ENCODE measurements at places on chromosomes 4 and X.

- DNase-seq: no peak
These were observed 60.2 kb upstream of the GRPR start for GRCh38 chrX:16063141-16063540.

GRCh38 chrX:133542476-133542875 is 127.2 kb upstream of the GPC4 start:
- DNase-seq: no peak

DNA sequence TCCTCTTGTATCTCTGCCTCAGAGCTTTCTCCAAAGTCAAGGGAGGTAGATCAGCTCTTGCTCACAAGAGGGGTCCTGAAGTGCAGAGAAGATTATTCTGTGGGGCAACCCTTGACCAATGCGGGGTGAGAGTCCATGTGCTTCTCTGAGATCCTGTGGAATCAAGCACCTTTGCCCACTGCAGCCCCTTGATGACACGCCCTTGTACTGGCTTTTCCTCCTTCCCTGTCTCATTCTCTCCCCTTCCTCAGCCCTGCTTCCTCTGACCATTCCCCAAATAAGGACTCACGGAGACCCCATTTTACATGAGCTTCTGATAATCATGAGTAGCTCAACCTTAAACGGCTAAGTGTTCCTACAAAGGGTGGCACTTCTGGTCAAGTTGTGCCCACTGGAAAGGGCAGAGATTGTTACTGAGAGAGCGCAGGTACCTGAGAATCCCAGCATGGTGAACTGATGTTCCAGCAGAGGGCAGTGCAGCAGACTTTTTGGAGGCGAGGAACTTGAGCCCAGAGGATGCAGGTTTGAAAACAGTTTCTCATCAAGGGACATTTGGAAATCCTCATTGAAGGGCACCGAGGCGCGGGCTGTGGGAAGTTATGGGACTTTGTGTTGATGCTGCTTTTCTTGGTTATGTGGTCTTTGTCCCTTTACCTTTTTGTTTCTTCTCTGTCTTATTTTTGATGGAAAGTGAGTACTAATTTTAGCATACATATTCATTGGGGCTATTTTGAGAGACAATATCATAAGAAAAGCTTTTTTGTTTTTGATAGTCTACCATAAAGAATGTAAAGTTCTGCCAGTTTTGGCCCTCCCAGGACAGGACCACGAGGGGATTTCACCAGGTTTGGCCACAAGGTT is 201.3 kb downstream of the RBM46 start:
- DNase-seq: peak; percentile 14

DNA sequence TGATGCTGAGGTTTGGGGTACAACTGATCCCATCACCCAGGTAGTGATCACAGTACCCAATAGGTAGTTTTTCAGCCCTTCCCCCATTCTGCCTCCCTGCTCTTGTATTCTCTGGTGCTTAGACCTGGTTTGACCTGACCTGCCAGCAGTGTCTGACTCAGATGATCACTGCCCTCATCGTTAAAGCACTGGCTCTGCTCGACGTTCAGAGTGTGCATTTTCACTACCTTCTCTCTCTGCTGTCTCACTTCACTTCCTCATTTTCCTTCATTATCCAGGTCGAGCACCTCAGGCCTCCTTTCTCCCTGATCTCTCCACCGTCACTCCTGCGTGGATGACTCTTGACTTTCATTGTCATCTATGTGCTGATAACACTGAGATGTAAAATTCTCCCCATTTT is 83.6 kb downstream of the PARM1 start:
- no peak for DNase-seq

DNA sequence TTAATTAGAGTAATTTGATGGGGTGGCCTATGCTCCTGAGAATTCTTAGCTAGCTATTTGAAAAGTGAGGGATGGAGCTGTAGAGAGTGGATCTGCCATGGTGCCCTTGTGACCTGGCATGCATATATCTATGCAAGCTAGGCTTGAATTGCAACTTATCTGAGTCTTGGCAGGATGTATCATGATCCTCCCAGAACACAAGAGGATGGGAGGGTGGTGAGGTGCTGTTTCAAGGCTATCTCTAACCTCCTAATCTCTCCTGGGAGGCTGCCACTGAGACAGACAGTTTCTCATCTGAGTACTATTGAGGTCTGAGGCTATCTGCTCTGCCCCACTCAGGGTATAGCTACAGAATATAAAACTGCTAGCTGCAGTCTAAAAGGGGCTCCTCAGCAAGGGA is 56.6 kb downstream of the BRCC3 start:
- DNase-seq: no peak

DNA sequence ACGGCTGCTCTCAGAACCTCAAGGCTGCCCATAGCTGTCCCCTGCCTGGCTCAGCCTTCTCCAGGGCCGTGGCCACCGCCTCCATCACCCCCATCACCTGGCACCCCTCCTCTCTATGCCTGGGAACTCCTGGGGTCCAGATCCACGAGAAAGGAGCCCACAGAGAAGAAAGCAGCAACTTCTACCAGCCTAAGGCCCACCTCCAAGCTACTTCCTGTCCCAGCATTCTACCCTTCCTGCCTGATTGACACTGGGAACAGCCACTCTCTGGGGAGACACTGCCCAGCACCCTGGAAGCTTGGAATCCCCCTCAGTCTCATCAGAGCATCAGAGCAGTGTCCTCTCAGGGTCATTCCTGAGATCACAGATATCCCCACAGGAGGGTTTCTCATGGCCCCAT is 36.9 kb upstream of the PROM1 start:
- DNase-seq: no peak

- no peak for DNase-seq
These were observed 49.5 kb downstream of the GPR50 start for GRCh38 chrX:151225843-151226242.

DNA sequence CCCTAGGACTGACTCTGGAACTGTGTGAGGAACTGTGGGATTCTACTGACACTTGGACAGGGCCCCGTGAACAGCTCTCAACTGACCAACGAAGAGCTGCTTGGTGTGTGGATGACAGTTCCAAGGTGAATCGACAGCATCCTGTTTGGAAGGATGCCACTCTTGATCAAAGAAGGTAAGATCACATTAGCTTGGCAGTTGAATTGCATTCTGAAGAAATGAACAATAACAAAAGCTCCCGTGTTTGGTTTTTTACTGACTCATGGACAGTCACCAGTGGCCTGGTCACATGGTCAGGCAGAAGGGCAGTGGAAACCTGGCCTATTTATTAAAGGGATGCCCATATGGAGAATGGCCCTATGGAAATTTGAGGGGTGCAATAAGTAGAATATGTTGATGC is 33.1 kb upstream of the GPR34 start:
- DNase-seq: no peak

- DNase-seq: no peak
These were observed 3.5 kb downstream of the RAB9B start for GRCh38 chrX:103828529-103828928.

DNA sequence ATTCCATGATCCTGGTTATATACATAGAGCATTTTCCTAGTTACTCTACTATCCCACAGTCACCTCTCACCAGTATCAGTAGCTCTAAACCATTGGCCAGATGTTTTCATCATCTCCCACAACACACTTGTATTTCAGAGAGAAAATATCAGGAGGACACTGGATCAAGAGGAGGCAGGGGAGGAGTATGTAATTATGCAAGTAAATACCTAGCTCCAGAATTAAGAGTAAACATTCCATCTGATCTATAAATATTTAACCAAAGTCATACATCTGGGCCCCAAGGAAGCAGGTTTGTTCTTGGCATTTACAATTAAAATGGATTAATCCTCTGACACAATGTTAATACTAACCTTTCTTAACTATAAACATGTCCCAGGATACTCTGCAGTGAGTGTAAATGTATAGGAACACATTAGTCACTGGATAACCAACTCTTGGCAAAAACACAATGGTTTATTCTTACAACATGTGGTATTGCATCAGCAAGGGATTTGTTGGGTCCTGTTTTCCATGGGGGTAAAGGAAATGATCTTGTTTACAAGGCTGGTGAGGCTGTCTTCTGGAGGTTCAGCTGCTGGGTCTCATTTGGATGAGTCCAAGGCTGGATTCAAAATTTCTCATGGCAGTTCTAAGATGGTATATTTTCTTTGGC is 170.1 kb downstream of the ATG4A start:
- DNase-seq: no peak

DNA sequence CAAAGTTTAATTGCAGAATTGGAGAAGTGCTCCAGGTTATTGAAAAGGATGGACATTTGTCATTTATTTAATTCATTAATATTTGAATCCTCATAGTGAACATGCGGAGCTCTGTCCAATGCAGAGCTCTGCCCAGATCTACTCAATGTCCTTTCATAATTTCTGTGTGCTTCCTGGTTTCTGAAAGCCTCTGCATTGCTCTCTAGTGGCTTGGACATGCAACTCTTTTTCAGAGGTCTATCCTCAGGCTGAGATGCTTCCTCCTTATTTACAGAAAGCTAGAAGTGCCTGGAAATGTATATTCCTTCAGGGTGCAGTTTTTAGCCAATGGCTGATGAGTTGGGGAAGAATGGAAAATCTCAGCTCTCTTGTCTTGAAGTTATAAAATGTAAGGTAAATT is 786.1 kb upstream of the AADAT start:
- DNase-seq: no peak

GRCh38 chr4:147793569-147794313 is 61.9 kb downstream of the ARHGAP10 start:
- no peak for DNase-seq

DNA sequence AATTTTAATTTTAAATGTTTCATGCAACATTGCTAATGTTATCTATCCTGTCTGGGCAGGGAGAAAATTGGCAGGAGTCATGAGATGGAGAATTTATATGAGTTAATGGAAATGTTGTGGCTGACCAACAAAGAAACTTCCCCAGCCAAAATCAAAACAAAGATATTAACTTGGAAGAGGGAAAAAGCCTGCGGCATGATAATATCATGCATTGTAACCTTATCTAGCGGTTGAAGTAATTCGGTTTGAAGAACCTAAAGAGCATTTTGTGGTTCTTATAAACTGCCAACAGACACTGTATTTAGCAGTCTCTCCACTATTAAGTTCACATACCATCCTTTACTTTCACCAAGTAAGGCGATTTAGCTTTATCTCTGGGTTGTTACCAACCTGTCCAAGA is 42.3 kb downstream of the DKK2 start:
- no peak for DNase-seq

DNA sequence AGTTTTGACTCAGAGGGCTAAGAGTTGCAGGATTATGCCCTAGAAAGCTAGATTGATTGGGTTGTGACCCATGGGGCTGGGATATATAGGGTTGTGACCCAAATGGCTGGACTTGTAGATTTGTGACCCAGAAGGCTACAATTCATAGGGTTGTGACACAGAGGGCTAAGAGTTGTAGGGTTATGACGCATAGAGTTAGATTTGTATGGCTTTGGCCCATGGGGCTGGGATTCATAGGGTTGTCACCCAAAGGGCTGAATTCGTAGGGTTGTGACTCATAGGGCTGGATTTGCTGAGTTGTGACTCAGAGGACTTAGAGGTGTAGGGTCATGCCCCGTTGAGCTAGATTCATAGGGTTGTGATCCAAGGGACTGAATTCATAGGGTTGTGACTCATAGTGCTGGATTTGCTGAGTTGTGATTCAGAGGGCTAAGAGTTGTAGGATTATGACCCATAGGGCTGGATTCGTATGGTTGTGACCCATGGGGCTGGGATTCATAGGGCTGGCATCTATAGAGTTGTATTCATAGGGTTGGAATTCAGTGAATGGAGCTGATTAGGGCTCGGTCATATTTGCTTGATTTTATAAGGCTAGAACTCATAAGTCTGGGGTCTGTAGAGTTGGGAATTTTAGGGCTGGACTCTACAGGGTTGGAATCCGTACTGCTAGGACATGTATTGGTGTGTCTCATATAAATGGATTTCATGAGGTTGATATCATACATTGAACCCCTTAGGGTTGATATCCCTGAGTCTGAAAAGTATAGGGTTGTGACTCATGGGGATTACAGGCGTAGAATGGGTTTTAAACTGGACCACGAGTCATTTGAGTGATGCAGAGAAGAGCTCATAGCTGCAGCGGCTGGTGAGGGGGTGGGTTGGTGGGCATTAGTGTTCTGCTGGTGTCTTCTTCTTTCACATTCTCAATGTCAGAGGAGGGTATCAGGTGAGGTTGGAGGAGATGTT is 125.7 kb downstream of the CRLF2 start:
- DNase-seq: no peak

DNA sequence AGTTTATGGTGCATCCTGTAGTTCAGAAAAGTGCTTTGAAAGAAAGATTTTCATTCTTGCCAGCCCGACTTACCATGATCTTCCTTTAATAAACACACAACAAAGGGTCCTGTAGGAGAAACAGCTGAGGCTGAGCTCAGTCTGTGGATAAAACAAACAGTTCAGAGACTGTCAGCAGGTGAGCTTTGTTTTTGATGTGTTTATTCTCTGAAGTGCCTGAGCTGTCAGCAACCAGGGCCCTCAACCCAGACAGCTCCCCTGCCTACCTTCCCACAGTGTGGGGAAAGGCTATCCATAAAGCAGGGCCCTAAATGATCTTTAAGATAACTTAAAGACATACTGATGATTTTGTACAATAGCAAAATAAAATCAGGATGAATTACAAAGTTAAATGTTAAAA is 459.2 kb upstream of the GALNT7 start:
- peak; percentile 60 for DNase-seq

GRCh38 chrX:132483951-132484350 is 4.9 kb downstream of the MBNL3 start:
- no peak for DNase-seq

DNA sequence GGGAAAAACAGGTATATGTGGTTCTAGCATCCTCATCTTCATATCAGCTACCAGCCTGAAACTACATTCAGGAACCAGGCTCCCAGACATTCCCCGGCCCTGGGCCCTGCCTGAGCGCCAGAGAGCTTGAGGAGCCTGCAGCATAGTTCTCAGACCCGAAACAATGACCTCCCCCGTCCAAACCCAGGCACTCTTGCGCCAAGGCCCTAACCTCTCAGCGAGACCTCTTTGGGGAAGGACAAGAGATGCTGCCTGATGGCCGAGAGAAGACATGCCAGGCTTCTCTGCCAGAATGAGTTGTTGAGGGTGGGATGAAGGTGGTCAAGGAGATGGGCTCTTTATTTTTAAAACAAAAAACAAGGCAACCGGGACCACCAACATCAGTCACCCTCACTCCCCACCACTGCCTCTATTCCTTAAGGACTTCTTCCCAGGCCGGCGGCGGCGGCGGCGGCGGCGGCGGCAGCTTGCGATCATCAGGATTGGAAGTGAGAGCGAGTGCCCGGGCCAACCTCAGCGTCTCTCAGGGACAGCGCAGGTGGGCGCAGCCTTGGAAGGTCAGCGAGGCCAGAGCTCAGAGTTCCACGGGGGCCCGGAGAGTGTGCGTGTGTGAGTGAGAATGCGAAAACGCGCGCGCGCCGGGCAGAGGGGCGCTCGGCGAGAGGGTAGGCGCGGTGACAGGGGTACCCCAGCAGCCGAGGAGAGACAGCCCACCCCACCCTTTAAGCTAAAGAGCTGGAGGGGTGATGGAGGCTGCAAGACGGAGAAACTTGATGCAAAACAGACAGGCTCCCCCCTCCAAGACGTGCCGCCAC is 601 bp downstream of the INPP4B start:
- DNase-seq: no peak

DNA sequence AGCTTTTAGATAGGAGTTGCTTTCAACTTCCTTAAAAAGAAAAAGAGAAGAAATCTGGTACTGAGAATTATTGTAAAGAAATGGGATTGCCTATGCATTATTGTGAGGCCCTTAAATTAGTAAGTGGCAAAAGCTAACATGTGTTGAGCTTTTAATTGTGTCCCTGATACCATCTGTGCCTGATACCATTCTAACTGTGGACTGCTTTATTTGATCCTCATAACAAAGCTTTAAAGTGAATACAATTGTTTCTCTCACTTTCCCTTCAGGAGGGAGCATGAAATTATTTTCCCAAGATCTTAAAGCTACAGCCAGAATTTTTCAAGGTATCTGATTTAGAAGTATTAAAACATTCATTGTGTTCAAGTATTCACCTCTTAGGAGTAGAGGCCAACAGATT is 9.9 kb downstream of the KCTD8 start:
- DNase-seq: no peak

Measured in NCI-H1105 treated with DMSO at 0.1 percent for 48 hours (cell line).